Activated CD8-positive, alpha-beta T cell treated with anti-CD3 and anti-CD28 coated beads, Interleukin-2, amount 10 ng/mL, durations not matched to agents 7 days and 5 days (primary cell): ENCODE measurements at places on chromosomes 7 and 10. TPM values are rescaled to one million over a fixed set of nuclear protein-coding genes. Genes with fewer than 3 reads are reported as not detected.

Gene STRIP2
- 6.6 TPM for total RNA-seq

DNA sequence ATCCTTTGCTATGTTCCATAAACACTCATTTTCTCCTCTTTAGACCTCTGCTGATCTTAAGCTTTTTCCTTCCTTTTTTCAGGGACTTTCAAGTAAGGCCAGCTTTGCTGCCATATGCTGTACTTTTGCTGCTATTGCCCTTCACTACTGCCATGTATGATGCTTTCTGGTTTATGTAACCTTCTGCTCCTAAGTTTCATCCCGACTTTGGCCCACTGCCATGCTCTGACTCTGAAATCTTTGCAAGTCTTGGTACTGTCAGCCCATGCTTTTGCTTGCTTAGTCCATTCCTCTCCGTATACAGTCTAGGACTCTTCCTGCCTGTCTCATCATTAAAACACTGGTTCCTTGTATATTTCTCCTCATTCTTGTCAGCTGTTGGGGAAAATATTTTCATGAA is 152.4 kb downstream of the RNF133 start:
- DNase-seq = no peak

GRCh38 chr7:27339478-27339877 is 96.9 kb downstream of the EVX1 start:
- no peak for DNase-seq

- DNase-seq = no peak
These were observed 218.3 kb downstream of the FAM107B start for GRCh38 chr10:14556285-14556956.

DNA sequence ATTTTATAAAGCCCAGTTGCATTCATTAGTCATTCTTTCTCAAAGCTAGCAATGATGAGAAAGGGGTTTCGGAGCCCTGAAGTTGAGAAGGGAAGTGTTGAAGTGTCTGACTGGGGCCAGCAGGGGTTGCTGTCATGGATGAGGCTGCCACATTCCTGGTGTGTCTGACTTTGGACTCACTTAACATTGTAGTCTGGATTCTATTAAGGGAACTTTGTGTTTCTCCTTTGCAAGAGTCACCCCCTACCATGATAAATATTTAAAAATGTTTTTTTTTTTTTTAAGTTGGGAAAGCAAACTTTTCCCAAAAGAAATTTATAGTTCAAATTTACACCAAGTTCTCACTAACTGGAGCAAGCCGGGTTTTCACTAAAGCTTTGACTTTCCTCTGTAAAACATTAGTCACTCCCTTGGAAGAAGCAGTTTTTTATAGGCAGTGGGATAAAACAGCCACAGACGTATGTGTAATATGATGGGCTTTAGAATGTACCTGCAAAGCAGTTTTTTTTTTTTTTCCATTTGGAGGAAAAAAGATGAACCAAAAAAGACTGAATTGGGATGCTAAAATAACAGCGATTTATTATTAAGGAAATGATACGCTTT is 243.6 kb downstream of the TWIST1 start:
- DNase-seq = no peak
